ENCODE measurements at places on chromosomes 13 and 19.
A peak's percentile ranks its signal among the peaks of the same experiment; 100 is the strongest.

- no peak for DNase-seq
These were observed 42.0 kb downstream of the C1QTNF9 start for GRCh38 chr13:24351423-24351822.

GRCh38 chr13:77868717-77869116, 49.9 kb downstream of the EDNRB start:
- DNase-seq: peak; percentile 8

DNA sequence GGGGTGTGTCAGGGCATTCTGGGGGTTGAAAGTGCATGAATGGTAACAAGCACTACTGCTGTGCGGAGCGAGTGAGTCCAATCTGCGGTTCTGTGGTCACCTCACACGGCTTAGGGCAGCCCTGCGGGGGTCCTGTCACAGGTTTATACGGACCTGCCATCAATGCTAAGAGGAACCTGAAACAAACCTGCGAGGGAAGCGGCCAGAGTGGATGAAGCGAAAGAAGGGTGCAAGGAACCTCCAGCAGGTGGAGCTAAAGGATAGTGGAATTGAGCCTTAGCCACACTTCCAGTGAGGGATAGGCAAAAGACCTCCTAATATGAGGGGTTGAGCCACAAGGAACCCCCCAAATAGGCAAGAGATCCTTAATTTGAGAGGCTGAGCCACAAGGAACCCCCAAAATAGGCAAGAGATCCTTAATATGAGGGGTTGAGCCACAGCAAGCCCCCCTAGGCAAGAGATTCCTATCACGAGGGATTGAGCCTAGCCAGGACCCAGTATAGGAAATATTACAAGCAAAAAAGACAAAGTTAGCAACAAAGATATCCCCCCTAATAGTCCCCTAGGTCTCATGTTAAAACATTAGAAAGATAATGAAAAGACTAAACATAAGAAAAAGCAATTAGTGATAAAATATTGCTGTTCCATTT, 6.3 kb upstream of the ZNF69 start:
- peak; percentile 12 for DNase-seq

DNA sequence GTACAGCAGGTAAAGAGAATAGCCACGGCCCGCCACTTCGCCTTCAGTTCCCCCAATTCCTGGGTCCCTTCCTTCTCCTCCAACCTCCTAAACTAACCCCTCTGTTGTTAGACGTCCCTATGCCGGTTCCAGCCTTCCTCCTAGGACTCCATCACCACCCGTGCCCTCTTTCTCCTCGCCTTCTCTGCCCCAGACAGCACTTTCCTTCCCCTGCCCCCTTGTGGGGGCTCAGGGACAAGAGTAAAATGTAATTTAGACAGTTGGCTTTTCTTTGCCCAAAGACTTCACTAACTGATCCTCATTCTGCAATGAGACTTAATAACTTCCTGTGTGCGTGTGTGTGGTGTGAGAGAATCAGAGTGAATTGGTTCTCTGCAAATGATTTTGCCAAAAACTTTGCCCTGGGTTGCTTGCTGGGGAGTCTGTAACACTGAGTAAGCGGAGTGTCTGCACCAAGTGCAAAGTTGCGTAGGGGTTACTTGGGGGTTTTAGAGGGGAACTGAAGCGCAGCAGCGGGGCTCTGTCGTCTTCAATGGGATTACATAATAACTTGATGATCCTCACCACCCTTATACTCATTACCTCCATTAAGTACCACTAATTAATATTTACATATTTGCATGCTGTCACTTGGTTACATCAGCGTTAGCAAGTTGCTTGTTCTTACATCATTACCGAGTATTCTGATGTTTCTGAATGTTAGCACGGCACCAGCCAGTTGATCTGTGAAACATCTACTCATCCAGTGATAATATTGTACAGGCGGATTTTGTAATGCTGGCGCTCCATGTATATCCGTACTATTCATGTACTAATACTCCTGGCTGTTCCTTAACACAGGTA, 19.9 kb upstream of the SGCG start:
- DNase-seq: peak; percentile 66

DNA sequence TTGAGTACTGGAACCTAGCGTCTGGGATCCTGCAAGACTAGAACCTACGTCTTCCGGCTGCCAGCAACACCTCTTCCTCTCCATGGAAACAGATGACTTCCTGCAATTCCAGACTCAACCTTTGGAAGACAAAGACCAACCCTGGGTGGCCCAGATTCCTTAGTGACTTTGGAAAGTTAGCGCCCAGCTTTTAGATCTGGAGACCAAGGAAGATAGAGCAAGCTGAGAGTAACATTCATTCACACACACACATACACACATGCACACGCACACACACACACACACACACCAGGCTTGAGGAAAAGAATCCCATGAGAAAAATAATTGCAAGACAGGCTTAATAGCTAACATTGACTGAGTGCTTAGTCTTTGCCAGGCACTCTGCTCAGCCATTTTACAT, 788.9 kb downstream of the UQCRFS1 start:
- DNase-seq: no peak

- DNase-seq: no peak
These were observed 403.3 kb upstream of the ATXN8OS start for GRCh38 chr13:69704311-69704710.

DNA sequence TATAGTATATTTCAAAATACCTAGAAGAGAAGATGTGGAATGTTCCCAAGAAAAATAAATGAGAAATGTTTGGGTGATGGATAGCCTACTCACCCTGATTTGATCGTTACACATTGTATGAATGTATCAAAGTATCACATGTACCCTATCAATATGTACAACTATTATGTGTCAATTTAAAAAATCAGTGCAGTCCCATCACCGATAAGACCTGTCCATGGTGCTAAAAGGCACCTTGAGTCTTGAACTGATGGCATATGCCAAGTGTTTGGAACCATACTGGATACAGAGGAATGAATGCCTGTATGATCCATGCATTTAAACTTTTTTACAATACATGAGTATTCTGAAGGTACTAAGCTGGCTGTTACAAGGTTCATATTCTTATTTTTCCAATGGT, 50.2 kb upstream of the ZNF835 start:
- DNase-seq: no peak

GRCh38 chr13:94384231-94384905, 95.1 kb downstream of the DCT start:
- no peak for DNase-seq

DNA sequence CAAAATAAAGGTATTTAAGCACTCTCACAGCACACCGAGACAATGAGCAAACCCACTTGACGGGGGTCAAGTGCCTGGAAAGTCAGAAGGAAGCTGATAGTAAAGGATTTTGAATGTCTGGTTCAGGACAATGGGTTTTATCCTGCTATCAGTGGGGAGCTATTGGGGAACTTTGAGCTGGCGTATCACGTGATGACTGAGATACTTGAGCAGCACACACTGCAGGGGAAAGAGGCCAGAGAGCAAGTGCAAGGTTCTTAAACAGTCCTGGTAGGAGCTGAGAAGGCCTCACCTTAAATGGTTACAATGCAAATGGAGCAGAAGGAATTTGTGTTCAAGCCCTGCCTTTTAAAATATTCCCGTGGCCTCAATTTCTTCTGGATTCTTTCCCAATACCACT, 225.3 kb downstream of the LACC1 start:
- no peak for DNase-seq

DNA sequence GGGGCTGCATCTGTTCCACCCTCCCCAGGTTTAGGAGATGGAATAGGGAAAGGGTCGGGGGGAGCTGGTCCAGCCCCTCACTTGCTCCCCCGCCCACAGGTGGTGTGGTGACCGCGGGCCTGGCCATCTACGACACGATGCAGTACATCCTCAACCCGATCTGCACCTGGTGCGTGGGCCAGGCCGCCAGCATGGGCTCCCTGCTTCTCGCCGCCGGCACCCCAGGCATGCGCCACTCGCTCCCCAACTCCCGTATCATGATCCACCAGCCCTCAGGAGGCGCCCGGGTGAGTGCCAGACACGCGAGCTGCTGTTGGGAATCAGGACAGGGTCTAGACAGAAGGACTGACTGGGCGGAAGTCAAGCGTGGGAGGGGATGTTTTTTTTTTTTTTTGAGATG, 3.0 kb downstream of the CLPP start:
- no peak for DNase-seq

- no peak for DNase-seq
These were observed 9.8 kb downstream of the JOSD2 start for GRCh38 chr19:50501186-50501567.

- DNase-seq: peak; percentile 32
These were observed 42.8 kb upstream of the NPAS1 start for GRCh38 chr19:46976845-46977320.

DNA sequence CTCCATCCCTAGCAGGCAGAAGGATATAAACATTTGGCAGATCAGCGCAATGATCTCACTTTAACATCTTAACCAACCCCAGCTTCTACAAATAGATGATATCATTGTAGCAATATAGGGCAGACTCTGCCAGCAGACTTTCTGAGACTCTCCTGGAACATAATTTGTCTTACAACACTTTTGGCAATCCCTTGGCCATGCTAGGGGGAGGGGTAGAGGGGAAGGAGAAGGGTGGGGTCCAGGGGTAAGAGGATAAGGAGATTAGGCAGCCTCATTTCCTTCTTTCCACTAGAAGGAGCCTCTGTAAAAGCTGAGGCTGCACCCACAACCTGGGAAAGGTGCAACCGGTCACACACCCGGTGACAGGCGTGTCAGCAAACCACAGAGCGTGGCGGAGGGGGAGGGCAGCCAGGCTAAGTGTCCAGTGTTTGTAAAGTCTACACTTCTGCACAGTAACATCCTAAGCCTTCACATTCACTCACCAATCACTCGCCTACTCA, 8.7 kb upstream of the UBAC2 start:
- peak; percentile 15 for DNase-seq

GRCh38 chr19:5068233-5069072, 99.5 kb downstream of the KDM4B start:
- DNase-seq: no peak

DNA sequence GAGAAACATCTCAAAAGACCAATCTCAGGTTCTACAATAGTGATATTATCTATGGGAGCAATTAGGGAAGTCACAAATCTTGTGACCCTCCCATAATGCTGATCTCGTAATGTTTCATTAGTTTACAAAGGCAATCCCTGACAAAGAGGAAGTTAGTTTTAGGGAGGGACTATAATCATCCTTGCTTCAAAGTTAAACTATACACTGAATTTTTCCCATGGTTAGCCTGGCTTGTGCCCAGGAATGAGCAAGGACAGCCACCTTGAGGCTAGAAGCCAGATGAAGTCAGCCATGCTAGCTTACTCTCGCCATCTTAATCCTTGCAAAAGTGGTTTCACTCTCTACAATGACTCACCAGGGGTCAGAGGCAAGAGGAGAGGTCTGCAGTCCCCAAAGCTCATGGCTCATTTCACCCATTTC, 5.4 kb downstream of the CEACAM3 start:
- peak; percentile 92 for DNase-seq

DNA sequence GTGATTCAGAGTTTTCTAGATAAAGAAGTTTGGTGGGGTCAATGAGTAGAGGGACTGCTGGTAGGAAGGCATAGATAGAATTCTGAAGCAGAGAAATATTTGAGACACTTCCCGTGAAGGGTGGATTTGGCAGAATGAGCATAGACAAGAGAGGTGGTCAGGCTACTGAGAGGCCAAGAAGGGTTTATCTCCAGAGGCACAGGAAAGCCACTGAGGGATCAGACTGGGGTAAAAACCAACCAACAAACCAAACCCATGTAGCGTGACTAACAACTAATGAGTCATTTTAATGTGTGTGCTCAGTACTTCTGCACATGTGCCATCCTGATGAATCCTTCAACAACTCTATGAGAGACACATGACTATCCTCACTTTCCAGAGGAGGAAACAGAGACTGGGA, 60.0 kb upstream of the SERP2 start:
- DNase-seq: peak; percentile 91

GRCh38 chr13:26929971-26930730, 169.6 kb upstream of the GPR12 start:
- peak; percentile 25 for DNase-seq

- DNase-seq: peak; percentile 86
These were observed 476 bp downstream of the MBD3 start for GRCh38 chr19:1592024-1592754.

- DNase-seq: no peak
These were observed 1697.9 kb downstream of the PCDH9 start for GRCh38 chr13:65532231-65532630.

DNA sequence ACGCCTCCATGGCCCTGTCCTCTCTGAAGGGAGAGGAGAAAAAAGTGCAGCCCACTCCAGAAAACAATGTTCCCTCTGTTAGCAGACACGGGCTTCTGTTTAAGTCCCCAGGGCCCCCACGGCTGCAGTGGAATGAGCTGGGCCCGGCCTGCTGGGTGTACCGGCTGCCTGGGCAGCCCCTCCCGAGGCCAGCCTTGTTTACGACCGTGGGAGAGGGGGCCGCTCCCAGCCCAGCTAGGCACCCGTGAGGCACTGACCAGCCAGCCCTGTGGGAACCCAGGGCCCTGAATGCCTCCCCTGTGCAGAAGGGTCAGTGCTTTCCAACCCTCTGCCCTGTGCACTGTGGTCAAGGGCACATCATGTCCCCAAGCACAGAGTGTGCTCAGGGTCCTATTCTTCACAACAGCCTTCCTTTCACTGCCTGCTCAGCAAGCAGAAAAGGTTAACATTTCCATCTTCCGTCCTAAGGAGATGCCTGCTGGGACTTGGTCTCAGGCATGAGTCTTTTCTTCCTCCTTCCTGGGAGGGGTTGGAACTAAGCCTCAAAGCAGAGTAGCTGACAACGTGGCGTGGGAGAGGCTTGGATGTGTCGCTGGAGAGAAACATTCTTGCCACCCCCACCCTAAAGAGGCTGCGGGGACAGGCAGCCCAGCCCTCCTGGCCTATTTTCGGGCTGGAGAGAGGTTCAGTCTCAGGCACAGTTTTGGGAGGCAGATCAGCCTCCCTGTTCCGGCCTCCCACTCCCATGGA, 90.1 kb downstream of the RGCC start:
- DNase-seq: no peak

DNA sequence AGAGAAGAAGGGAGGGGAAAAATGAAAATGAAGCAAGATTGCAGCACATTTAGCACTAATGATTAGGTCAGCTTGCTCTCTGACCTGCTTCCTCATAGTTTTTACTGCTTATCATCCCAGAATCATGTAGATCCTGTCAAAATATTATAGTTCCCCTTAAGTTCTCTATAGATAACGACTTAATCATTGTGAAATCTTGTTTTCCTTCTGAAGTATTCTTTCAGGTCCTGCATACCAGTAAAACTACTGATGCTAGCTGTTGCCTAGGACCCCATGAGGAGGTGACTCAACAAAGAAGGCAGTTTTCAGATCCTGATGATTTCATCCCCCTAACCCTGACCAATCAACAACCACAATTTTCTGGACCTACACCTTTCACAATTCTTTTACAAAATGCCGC, 1131.7 kb downstream of the SLITRK5 start:
- DNase-seq: peak; percentile 52

Measured in MV-4-11 (cell line).